ENCODE measurements at places on chromosomes 7 and 10.

GRCh38 chr10:131650771-131651673, 249.8 kb upstream of the PPP2R2D start:
- no peak for DNase-seq

DNA sequence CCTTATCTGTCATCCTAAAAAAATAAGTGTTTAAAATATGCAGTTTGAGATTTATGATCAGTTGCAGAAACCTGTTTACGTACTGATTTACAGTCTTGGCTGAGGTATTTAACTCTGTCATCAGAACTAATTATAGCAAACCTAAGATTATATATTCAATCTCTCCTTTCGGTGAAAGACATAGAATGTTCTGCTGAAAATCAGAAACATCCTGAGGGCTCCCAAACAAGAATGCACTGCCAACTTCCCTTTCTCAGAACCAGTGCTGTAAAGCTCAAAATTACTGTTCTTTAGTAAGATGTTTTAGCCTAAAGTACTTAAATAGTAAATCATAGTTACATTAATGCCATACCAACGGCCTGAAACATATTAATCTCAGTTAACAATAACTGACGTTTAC, 34.3 kb downstream of the FAM204A start:
- no peak for DNase-seq

DNA sequence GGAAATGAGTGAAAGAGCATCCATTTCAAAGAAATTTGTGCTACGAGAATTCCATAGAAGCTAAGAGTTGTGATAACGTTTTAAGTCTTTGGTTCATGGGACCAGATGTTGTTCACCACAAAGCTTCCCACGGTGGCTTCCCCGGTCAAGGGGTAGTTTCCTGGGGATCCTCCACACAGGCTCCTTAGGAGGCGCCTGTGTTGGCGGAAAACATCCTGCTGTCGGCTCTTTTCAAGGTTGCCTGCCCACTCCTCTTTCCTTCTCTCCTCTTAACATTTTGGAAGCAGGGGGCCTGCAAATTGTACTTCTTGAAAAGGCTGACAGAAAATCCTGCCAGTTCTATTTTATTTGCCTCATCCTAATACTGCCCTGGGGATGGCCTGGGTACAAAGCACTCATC, 398.6 kb downstream of the SORCS1 start:
- no peak for DNase-seq

GRCh38 chr7:121166916-121167315, 161.9 kb upstream of the WNT16 start:
- DNase-seq, result no peak

DNA sequence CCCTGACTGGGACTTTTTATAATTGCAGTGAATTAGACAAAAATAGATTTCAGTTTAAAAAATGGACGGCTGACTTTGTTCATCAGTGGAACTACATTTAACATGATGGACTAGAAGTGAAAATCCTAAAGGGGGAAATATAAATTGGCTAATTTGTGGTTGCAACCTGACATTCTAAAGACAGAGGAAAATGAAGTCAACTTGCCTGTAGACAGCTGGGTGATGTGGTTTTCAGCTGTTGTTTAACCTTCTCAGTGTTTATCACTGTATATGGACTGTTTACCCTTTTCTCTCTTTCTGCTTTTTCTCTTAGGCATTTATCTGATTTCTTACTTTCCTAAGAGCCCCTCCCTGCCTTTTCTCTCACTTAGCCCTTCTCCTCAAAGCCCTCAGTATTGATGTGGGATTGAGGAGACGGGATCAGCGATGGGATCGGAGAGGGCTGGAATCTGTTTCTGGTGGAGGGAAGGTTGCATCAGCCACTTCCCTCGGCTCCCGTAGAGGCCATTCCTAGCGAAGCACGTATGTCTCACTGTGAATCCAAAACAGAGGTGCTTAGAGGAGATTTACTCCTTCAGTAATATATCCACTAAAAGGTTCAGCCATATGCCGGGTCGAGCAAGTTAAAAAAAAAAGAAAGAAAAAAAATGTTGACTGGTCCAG, 109.0 kb upstream of the KLF6 start:
- no peak for DNase-seq

DNA sequence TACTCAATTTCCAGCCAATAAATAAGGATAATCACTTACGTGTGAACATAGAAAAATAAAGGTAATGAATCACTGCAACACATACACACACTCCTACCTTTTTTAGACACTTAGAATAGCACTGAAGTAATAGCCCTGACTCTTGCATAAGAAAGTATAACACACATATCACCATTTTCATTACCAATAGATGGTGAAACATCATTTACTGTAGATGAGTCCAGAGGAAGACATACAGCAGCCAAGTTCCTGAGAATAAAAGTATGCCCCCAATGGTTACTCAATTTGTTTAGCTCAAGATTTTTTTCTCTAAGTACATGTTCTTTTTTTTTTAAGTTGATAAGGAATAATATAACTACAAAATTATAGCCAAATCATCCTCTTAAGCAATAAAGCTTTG, 316.3 kb downstream of the PARD3 start:
- DNase-seq, result no peak

DNA sequence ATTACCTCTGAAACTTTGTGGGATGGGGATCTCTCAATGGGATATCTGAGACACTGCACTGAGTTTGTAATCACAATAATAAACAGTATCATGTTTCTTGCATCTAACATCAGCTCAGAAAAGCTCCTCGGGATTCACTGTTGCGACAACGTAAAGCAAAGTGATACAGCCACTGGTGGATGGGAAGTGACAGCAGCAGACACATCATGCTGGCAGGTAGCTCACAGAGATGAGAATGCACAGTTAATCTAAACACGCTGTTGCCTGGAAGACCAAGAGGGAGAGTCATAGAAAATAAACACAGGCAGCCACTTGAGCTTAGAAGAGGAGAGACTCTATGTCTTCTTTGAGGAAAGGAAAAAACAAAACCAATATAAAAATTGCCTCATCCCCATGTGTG, 513.8 kb downstream of the MAGI2 start:
- no peak for DNase-seq

GRCh38 chr7:30548845-30549244, 44.2 kb upstream of the GGCT start:
- no peak for DNase-seq

DNA sequence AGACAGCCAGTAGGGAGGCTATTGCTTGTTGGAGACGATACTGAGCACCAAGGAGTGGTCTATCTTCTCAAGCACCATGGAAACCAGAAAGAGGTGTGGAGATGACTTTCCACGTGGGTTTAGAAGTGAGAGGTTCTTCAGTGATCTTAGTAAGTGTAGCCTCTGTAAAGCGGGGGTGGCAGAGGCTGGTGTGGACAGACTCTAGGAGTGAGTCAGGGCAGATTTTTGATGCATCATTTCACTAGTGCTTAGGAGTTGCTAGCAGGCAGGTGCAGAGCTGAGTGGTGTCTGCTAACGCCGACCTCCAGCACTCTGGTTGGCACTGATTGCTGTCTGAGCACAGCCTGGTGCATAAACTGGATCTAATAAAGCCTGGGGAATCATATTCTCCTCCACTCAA, 78.4 kb upstream of the ADO start:
- DNase-seq, result no peak

DNA sequence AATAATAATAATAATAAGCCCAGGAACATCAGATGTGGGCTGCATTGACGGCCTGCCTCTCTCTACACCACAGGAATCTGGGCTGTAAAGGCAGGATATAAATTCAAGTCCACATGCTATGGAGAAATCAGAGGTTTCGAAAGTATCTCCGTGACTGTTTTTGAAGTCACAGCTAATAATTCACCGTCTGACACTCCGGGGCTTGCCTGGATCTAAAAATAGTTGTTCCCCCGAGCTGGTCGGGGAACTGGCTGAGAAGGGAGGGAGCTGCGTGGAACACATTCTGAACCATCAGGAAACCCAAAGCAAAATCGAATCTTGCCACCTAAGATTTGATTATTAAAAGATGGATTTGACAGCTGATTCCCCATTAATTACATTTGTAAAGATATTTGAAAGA, 35.4 kb downstream of the KLF6 start:
- no peak for DNase-seq

DNA sequence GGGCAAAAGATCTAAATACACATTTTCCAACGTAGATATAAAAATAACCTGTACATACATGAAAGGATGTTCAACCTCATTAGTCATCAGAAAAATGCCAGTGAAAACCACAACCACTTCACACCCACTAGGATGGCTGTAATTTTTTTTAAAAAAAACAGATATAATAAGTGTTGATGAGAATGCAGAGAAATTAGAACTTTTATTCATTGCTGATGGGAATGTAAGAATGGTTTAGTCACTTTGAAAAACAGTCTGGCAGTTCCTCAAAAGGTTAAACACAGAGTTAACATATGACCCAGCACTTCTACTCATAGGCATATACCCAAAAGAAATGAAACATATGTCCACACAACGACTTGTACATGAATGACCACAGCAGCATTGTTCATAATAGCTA, 32.3 kb upstream of the PRKCQ start:
- no peak for DNase-seq

- no peak for DNase-seq
These were observed 154.0 kb downstream of the TCF7L2 start for GRCh38 chr10:113104047-113104446.

- no peak for DNase-seq
These were observed 25.2 kb downstream of the LOXL4 start for GRCh38 chr10:98242823-98243222.

- no peak for DNase-seq
These were observed 453.7 kb upstream of the LRRTM3 start for GRCh38 chr10:66472156-66472555.
